ENCODE measurements at places on chromosomes 13 and 19.

- DNase-seq = no peak
These were observed at the start of gene SMIM17 for GRCh38 chr19:56642711-56643459. Gene SMIM17 (plus strand): TSS chr19:56643159. CDS start chr19:56645668, 2,509 bp downstream.

DNA sequence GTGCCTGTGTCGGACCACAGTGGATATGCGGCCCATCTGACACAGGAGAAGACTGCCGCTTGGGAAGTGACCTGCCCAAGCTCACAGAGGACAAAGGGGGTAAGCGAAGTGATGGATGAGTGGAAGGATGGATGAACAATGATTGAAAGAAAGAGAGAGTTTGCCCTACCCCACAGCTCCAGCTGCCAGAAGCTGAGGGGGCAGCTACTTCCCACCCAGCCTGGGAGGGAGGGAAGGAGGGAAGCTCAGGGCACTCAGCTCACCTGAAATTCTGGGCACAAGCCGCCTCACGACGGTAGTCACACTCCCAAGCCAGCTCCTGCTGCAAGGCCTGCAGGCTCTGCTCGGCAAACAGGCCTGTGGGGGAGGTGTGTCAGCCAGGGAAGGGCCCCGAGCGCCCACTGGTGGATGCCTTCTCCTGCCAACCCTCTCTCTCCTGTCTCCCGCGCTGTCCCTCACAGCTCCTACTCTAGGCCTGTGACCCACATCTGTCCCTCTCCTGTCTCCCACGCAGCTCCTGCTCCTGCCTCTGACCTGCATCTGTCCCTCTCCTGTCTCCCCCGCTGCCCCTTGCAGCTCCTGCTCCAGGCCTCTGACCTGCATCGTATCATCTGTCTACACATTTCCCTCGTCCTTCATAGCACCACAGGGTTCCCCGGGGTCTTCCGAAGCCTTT, 12.0 kb upstream of the NUMBL start:
- DNase-seq = no peak

DNA sequence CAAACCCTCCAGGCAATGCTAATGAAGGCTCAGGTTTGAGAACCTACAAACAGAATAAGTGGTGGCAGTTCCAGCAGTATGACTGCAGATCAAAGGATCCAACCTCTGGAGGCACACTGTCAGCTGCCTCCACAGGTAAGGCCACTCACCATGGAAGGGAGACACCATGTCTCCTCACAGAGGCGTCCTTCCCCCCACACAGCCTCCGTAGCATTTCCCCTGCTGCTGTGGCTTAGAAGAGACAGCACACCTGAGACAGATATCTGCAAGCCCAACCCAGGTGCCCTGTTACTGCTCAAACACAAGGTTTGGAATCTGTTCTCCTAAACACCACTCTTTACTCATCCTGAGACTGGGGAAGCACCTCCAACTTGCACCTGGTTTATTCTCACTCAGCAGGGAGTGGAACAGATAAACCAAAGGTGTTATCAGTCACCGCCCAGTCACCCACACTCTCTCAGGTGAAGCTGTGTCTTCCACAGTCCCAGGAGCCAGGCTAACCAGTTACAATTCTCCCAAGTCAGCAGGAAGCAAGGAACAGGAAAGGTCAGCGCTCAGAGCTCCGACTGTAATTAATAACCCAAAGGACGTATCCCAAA, 311.2 kb downstream of the FOXO1 start:
- DNase-seq = no peak

GRCh38 chr13:32278426-32278825, 36.7 kb downstream of the ZAR1L start:
- DNase-seq = no peak

- DNase-seq = no peak
These were observed 220.1 kb downstream of the FOXO1 start for GRCh38 chr13:40446365-40446764.

All from stimulated activated CD4-positive, alpha-beta T cell treated with anti-CD3 and anti-CD28 coated beads, Interleukin-1b, Interleukin-23, amount 100 ng/mL, for 48 hours (primary cell).